ENCODE measurements at places on chromosomes 11 and 22.

GRCh38 chr11:134857035-134857434 is 445.0 kb upstream of the B3GAT1 start:
- DNase-seq, result no peak

- DNase-seq, result no peak
Measured at GRCh38 chr22:23673050-23673620, 17.7 kb upstream of the RGL4 start.

DNA sequence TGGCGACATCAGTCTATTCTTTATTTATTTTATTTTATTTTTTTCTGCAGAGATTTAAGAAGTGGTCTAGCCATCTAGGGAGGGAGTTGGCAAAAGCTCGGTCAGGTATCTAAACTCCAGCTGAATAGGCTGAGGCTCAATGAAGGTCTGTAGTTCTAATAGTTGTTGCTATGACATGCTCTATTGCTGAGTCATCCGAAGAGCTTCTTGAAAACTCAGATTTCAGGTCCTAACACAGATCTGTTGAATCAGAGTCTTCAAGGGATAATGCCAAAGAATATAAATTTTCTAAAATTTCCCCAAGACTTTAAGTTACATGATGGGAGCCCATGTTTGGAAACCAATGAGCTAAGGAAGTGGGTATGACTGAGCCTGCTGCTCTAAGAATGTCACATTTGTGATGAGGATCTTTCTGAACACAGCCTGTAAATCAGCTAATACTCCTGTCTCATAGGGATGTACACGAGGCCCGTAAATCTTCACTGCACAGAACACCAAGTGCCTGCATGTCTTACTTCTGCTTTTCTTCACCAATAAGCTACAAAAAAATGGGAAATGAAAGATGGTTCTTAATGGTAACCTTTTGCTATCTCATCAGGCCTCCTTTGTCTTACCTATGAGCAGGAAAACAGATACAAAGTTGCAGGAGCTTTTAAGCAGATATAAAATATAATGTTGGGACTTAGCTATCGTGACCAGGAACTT is 901.4 kb upstream of the API5 start:
- DNase-seq, result no peak

- DNase-seq, result no peak
Measured at GRCh38 chr11:47512701-47513100, 40.2 kb downstream of the CELF1 start.

GRCh38 chr22:49255154-49255553 is 572.5 kb downstream of the BRD1 start:
- no peak for DNase-seq

GRCh38 chr11:12835286-12835685 is 161.1 kb downstream of the TEAD1 start:
- DNase-seq, result no peak

DNA sequence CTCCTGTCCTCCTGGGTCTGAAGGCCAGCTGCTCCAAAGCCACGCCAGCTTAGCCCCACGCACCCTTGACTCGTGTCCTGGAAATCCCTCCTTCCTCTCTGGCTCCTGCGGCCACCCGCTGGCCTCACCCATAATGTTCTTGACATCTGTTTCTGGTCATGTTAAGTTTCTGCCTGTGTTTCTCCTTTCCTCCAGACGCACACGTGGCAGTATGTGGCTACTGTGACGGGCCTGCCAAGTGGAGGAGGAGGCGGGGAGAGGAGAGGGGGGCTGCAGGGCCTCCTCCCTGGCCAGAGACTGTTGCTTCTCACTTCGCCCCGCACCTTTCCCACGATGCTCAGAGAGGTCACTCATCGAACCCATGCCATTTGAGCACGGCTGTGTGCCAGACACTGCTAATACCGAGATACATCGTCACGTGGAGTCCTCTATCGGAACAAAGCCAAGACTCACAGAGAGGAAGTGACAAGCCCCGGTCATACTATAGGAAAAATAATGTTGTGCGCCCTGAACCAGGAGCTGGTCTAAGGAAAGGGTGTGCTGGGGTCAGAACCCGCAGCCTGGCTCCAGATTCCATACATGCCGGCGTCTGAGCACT is 11.5 kb downstream of the C1QTNF6 start:
- DNase-seq, result no peak

DNA sequence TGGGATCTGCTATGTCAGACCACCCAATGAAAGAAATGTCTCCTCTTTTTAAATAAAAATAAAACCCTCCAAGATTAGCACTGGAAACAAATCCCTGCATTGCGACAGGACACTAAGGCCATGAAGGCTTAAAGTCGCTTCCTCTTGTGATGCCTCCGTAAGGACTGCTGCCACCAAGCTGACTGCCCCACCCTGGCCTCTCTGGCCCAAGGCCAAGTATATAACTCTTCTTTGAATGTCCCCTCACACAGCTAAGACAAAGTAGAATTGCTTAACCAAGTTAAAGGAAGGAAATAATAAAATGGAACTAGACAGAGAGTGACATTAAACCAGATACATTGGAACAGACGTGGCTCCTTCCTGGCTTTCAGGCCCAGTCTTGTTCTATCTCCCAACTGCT is 7.5 kb upstream of the NRGN start:
- no peak for DNase-seq

DNA sequence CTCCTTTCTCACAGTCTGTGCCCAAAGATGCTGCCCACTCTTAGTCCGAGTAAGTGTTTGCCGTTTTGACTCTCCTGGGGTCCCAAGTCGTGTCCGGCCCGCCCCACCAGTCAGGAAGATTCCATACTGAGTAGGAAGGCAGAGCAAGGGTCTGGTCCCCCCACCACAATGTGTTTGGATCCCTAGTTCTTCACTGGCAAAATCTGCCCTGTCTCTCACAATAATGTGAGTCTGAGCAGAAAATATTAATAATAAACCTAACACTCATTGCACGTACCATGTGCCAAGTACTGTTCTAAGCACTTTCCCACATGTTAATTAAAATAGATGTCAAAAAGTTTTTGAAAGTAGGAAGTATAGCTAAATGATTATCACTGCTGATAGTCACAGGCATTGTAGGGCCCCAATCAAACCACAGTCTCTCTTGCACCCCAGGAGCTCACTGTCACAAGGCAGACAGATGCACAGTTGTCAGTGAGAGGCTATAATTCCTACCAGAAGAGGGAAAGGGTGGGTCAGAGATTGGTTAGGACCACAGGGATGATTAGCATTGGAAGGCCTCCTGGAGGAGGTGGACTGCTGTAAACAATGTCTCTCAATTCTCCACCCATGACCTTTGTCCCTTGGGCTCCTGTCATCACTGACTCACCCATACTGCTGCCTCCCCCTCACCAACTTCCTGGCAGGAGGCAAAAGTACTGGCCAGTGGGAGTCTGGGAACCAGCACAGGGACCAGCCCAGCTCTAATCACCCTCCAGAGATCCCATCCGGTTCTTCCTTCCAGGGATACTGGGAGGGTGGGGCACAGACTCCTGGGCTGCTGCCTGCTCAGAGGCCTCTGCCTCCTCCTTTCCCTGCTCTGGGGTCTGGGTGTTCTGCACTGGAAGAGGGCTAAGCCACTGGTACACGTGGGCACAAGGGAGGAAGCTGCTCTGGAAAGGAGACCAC is 1.0 kb upstream of the POLD4 start:
- DNase-seq, result no peak

DNA sequence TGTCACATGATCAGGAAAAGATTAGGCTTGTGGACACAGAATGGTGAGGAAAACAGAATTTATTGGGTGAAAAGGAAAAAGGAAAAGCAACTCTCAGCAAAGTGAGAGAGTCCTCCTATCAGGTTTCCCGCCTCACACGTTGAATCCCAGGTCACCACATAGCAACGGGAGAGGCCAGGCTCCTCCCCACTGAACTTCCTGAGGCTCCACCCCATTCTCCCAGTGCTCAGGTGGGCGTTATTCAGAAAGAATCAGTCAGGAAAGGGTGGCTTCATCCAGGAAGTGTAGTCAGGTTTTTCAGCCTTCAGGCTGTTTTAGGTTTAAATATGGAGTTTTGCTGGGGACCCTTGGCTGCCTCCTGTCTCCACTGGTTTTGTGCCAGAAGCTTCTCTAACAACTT is 66.9 kb downstream of the SPON1 start:
- no peak for DNase-seq

DNA sequence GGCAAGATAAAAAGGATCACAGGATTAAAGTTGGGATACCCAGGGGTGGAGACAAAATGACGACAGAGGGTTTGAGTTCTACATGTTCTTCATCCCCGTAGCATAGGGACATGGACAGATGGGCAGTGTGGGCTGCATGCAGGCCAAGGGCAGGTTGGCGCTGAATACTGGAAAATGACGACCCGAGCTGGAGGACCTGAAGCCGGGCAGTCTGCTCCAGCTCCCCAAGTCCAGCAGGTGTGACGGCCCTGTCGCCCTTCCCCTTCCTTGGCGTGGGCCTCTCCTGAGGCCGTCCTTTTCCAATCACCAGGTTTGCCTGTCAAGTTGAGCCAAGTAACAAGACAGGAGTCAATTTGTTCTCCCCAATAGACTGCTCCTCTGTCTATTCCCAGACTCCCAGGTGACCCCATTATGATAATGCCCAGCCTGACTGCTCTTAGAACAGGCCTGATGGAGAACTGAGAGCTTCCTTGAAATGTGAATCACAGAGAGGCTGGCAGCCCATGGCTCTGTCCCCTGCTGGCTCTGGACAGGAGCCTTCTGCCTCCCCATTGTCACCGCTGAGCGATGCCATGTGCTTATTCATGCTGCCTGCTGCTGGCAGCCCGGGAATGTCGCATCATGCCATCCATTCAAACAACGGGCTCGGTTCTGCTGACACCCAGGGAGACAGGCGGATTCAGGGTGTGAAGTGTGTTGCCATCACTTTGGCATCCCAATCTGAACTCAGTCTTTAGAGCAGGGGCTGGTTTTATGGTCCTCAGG is 392.1 kb downstream of the NTM start:
- no peak for DNase-seq

DNA sequence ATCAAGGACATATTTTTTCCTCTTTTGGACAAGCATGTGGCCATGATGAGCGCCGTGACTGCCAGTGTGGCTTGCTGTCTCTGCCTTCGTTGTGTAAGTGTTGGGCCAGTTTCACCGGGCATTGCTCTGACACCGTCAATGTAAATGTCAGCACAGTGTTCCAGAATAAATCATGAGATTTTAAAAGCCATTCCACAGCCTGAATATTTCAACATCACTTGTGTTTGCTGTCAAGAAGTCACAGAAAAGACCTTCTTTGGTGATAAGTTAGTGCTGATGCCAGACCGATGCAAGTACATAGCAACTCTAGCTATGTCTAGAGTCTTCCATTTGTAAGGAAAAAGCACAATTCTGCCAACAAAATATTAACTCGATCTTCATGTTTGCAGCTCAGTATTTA is 467.8 kb downstream of the TBC1D22A start:
- DNase-seq, result no peak

- no peak for DNase-seq
Measured at GRCh38 chr11:73866095-73866579, 10.5 kb downstream of the COA4 start.

- no peak for DNase-seq
Measured at GRCh38 chr22:37965940-37966664, 12.6 kb downstream of the POLR2F start.

- DNase-seq, result no peak
Measured at GRCh38 chr11:3890014-3890413, 34.5 kb downstream of the STIM1 start.

GRCh38 chr11:44725757-44726282 is 942 bp upstream of the TSPAN18 start:
- no peak for DNase-seq

DNA sequence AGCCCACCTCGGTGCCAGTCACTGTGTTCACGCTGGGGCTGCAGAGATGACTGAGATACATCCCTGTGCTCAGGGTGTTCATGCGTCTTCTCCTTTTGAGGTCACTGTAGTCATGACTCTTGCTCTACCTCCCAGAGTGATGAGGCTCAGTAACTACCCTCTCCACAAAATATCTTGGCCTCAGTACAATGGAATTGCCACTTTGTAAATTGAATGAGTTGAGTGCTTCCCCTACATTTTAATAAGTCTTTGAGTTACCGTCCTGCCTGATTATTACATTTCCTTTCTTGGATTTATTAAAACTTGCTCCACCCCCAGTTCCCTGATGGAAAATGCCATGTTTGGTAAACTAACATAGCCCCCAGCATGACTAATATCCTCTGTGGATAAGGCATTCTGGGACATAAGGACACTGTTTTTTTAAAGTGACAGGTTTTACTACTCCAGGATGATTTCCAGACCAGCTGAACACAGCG is 15.9 kb downstream of the PRSS23 start:
- no peak for DNase-seq

- no peak for DNase-seq
Measured at GRCh38 chr11:15969701-15970329, 386.5 kb downstream of the SOX6 start.

GRCh38 chr22:49765091-49765771 is 62.4 kb downstream of the BRD1 start:
- DNase-seq, result no peak

DNA sequence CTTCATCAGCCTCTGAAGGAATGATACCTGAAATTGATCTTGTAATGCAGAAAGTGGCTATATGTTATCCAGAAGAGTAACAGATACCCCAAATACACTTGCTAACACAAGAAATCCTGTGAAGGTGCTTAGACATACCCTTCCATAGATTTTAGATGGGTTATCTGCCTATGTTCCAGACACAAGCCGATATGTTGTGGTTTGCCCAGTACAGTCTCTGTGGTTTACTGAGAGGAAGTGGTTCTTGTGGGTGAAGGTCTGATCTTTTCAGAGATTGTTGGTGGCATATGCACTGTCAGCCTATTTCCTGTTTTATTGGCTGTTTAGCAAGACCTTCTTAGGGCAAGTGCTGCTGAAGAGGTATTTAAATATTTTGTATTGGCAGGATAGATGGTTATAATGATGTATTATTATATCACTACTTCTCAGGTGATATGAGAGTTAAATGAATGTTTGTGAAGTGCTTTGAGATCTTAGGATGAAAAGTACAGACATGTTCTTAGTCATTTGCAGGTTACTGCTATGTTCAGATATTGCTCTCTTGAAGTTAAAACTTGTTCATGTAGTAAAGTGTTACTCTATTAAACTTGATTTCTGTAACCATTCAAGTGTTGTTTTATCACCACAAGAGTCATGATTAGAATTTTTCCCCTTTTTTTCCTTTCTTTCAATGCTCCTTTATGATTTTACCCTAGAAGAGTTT is 8.2 kb downstream of the ARHGEF12 start:
- DNase-seq, result peak; percentile 64

- DNase-seq, result no peak
Measured at GRCh38 chr11:75734491-75735180, 17.0 kb downstream of the MOGAT2 start.

GRCh38 chr11:74157169-74157568 is 13.6 kb downstream of the C2CD3 start:
- DNase-seq, result no peak

GRCh38 chr11:74284466-74284865 is 27.0 kb downstream of the P4HA3 start:
- DNase-seq, result no peak
